Activated CD8-positive, alpha-beta memory T cell treated with anti-CD3 and anti-CD28 coated beads, Interleukin-2, amount 10 ng/mL, durations not matched to agents 7 days and 5 days (primary cell): ENCODE measurements at places on chromosomes 5 and 9.
A peak's percentile ranks its signal among the peaks of the same experiment; 100 is the strongest.

DNA sequence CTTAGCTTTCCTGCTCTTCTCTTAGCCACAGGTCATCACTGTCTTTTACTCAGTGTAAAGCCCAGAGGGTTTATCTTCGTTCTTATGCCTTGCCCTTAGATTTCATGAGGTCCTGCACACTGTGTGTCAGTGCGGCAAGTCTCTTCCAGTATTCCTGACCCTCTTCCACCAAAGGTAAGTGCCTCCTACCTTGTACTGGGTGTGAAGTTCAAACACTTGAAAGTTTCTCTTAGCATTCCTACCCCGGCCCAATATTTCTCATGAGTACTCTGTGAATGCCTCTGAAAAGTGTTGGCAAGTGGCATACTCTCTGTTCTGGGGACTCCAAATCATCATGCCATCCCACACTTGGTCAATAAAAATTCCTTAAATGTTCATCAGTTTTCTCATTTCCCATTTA lies 37.4 kb downstream of the FBXO4 start:
- no peak for DNase-seq

DNA sequence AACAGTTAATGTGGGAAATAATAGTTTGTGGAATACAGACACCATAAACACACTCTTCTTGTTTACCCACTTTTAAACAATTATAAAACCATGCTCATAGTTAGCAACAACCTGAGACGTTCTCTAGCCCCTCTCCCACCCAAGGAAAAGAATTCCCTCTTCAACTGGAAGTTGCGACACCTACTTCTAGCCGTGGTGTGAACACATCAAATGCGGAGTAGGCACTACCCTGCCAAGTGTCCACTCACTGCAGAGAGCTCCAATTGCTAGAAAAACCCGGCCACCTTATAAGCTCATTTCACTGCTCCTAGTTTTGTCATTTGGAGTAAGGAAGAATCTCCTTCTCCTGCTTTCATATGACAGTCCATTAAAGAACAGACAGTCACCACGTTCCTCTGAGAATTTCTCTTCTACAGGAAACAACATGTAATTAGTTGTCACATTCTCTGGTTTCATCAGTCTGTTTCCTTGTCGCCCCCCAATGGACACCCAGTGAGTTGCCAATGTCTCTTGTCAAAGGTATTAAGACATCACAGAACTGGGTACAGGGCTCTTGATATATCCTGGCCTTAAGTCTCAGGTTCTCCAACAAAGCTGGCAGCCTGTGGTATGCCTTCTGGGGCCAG lies 47.3 kb downstream of the PRLR start:
- DNase-seq: peak; percentile 47

DNA sequence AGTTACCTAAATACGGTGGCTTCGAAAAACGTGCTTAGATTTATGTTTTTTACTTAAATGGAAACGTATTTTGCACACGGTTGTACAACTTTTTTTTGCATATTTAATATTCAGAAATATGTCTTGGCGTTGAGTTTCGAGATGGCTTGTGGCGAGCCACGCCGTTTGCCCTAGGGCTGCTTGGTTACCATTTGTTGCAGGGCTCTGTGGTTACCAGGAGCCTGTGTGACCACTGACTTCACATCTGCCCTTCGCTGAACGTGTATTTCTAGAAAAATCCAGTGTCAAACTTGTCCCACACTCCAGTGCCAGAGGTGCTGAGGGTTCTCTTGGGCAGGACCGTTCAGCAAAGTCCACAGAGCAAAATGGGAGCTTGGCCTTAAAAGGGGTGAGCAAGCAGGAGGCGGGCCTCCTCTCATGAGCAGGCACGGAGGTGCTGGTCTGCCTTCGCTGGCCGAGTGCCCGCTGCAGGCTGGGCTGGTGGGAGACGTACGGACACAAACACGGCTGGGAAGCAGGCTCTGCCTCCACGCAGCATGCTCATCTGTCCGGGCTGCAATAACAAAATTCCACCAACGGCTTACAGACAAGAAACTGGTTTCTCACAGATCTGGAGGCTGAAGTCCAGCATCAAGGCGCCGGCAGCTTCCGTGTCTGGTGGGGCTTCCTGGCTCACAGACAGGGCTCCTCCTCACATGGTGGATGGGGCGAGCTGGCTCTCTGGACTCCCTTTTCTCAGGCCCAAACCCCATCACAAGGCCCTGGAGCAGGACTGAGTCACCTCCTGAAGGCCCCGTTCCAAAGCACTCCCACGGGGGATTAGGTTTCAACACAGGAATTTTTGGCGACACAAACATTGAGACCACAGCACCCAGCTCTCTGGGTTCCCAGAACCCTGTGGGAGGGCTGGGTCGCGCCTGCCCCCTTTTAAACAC lies 5.4 kb downstream of the MRPL36 start:
- peak; percentile 72 for DNase-seq

DNA sequence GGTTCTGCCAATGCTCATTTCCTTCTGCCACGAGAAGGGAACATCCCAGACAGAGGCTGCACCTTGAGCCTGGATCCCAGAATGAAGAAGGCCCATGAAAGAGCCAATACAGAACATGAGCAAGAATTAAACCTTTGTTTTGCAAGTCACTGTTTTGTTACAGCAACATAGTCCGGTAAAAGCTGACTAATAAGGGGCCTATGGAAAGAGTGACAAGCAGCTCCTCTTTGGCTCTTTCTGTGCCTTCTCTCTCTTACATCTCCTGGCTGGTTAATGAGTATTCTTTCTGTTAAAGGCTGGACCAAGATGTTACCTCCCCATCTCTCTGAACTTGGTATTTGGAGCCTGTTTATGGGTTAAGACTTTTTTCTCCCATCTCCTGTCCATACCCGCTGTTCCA lies 10.8 kb downstream of the GFRA3 start:
- DNase-seq: no peak

DNA sequence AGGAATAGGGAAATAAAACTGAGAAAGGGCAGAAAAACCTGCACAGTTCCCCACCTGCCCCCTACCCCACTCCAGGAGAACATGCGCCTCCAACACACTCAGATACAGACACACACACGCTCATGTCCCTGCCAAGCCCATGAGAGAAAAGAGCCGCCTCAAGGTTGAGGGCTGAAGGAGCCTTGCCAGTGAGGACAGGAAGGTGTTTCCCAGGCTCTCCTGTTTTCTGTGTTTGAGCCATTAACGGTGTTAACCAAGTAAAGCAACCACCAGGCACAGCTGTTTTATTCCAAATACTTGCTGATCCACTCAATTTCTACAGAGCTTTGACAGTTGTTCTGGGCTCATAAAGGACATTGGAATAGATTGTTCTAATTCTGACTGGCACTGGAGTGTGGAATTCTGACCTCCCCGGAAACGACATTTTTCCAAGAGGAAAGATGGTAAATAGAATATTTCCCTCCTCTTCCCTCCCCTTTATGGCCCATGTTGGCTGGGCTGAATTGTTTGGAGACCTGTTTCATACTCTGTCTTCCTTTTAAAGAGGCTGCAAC lies 238.0 kb downstream of the DMAC1 start:
- DNase-seq: no peak

GRCh38 chr5:58677650-58678049 lies 94.8 kb downstream of the RAB3C start:
- DNase-seq: no peak

DNA sequence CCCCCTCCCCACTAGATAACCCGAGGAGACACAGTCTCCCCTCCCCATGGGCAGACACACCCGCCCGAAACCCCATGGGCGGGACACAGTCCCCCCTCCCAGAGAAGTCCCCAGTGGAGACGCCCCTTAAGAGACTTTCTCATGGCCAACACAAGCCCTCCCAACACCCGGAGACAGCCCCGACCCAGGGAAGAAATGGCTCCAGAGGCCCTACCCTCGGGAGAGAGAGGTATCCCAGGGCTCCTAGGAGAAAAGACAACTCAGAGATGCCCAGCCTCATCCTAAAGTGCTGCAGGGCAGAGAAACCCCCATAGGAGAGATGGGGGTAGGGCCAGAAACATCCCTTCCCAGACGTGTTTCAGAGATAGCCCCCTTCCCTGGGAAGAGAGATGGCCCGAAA lies 27.4 kb downstream of the PCDH1 start:
- DNase-seq: no peak

GRCh38 chr9:26157411-26157810 lies 479.2 kb upstream of the TUSC1 start:
- DNase-seq: no peak

- DNase-seq: no peak
Measured at GRCh38 chr9:4674783-4675182, 4.6 kb upstream of the CDC37L1 start.

DNA sequence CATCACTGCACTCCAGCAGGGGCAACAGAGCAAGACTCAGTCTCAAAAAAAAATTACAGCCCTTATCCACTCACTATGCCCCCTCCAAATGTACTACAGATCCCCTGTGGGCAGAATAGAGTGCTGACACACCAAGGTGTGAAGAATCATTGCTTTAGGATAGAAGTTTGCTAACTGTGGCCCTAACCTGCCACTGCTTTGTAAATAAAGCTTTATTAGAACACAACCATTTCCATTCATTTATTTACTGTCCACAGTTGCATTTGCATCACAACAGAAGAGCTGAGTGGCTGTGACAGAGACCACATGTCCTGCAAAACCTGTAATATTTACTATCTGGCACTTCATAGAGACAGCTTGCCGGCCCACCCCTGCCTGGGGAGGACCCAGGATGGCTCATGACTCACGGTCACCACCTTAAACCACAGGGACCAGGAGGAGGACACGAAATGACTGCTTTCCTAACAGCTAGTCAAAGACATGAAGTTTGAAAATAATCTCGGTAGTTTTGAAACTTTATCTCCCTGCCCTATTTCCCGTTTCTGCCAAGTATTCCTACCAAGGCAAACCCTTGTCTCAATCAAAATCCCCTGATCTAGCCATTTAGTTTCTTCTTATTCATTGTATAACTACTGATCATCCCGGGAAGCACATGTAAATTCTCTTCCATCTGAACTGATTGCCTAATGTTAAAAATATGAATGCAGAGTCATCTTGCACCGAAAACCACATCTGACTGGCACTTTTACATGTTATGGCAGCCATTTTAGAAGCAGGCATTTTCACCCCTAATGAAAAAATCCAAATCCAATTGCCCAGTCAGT lies 206.1 kb downstream of the SLIT3 start:
- no peak for DNase-seq

- DNase-seq: no peak
Measured at GRCh38 chr5:89095341-89095740, 212.4 kb upstream of the MEF2C start.

GRCh38 chr9:127935765-127936221 lies 1.9 kb downstream of the DPM2 start:
- no peak for DNase-seq

- DNase-seq: no peak
Measured at GRCh38 chr9:96031366-96031824, 155.9 kb downstream of the ERCC6L2 start.

- DNase-seq: no peak
Measured at GRCh38 chr9:14967450-14968321, 57.5 kb upstream of the FREM1 start.

- peak; percentile 51 for DNase-seq
Measured at GRCh38 chr5:98769210-98769958, 4.1 kb upstream of the RGMB start.

GRCh38 chr5:177972613-177973012 lies 23.4 kb downstream of the PROP1 start:
- no peak for DNase-seq

DNA sequence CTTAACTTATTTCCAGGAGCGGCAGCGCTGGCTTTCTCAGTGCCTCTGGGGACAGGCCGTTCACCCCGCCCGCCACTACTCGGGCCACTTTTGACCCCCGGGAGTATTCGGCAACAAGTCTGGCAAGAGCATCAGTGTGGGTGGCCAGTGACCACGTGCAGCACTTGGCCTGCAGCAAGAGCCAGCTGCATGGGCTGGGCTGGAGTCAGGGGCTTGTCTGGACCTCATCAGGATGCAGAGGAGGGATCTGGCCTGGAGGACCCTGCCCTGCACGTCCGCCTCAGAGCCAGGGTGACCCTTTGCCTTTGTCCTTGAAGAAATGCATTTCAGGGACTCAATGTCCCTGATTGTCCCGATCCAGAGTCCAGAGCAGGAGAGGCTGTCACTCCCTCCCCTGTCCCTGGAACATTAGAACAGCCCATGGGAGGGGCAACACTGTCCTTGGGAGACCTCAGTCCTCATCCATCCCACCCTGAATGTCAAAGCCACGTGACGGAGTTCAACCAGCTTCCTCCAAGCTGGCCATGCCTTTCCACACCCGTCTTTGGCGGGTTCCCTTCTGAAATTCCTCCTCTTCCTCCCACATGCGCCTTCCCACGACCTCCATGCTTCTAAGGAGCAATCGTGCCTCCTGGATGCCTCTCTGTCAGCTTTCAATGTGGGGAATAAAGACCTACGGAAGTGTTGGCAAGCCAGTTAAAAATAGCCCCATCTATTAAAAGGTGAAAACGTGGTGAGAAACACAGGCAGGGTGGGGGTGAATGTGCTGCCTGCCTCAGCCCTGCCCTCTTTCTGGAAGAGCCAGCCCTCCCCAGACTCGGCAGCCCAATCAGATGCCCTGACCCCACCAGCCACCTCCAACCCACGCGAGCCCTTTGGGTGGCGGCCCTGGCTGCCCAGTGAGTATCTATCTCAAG lies 99.0 kb downstream of the OLFM1 start:
- no peak for DNase-seq

GRCh38 chr5:73381590-73382400 lies 66.8 kb downstream of the FOXD1 start:
- no peak for DNase-seq

DNA sequence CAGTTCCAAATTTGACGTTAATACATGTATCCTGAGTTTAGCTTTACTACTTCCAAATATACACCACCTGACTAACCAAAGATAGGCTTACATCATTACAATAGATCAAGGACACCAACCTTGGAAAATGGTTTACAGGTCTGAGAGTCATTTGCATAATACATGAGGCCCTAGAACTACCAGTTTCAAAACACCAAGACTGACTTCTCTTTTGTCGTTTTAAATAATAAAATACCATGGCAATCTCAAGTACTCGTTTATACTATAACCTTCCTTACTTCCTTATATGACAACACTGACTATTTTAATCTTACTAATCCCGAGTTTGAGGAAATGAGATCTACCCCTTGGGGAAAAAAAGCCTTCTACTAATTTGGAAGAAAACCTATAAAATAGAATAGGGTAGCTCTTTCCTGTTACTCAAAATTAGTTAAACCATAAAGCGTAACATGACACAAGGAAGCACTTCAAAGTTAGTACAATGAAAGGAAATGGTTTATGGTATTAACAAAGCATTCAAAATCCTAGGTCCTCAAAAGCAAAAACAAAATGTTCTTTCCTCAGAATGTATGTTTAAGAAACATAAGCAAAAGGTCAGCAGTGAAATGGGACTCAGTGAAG lies 42.1 kb downstream of the UBQLN1 start:
- no peak for DNase-seq
